Heart left ventricle (tissue), 16 donors: ENCODE measurements at places on chromosomes 1 and 21. TPM values are rescaled to one million over a fixed set of nuclear protein-coding genes. Genes with fewer than 3 reads are reported as not detected.

The PGBD2 gene
- 2.1 TPM for polyA plus RNA-seq

DNA sequence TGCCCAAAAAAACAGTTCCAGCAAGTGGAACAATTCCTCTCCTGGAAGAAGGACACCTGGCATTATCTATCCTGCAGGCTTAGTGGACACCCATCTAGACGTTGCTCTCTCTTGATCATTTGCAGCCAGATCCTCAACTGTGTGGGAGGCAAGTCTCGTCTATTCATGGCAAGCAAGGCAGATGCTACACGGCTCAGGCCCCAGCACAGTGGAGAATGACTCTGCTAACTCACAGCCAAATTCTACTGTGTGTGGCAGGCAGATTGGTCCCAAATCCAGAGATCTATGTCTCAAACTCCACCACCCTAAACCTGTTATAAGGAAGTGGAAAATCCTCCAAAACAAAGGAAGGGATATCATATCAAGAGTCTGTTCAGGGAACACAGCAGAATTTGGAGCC, 7.0 kb downstream of the TNNT2 start:
- no peak for DNase-seq

GRCh38 chr1:181251001-181251712, 162.7 kb downstream of the IER5 start:
- no peak for DNase-seq

The CYP4B1 gene
- 24.9 TPM for polyA plus RNA-seq
